ENCODE measurements at places on chromosomes 12 and 14.

DNA sequence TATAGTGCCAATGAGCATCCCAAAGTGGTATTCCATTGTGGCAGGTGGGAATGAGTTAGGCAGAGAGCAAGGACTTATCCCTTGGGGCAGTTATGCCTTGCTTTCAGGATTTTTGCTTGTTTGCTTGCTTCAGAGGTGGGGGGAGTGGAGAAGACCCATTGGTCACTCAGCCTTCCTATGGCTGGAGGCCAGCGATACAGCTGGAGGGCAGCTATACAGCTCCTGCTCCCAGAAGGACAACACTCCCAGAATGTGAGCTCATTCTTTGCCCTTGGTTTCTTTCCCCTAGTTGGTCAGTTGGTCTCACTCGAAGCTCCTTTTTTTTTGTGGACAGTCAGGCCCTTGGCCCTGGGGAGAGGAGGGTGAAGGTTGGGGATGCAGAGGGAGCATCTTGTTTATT lies 14.5 kb downstream of the KRT83 start:
- no peak for DNase-seq

GRCh38 chr14:74697543-74697942 lies 15.3 kb downstream of the AREL1 start:
- no peak for DNase-seq

- DNase-seq: no peak
Observed at GRCh38 chr14:83566567-83566966, 1963.4 kb upstream of the FLRT2 start.

DNA sequence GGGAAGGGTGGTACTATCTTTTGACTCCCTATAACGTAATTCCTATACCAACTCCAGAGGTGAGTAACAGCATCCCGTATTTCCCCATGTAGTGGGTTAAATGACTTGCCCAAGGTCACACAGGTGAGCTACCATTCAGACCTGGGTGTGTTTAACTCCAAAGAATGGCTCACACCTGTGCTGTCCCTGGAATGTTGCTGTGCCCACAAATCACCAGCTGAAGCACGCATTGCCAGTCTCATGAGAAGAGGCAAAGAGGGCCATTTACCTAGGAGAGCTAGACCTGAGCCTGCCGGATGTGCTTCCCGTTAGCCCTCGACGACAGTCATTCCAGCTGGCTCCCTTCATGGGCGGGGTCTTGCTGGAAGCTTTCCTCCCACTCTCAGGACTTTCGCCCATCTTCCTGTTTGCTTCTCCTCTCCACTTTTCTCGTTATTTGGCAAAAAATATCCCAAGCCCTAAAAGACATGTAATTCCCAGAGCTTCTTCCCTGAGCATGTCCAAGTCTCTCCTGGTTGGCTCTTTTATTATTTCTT lies 106.6 kb upstream of the VASH1 start:
- DNase-seq: no peak

- no peak for DNase-seq
Observed at GRCh38 chr12:83225806-83226205, 539.1 kb downstream of the TMTC2 start.

DNA sequence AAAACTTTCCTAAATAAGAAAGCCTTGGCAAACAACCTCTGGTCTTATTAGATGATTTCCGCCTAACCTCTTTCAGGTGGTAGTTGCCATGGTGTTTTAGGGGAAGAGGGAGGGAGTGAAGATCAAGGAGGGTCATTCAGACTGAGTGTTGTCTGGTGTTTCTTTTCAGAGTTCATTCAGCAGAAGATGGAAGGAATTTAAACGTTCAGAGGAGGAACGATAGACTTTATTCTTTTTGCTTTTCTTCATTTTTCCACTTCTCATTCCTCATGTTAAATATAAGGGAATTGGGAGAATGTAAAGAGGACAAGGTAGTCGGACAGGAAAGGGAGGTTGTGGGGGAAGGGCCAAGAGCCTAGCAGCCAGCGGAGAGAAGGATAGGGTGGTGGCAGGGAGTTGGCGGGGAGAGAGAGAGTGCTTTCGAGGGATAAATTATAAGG lies 17.4 kb upstream of the SALL2 start:
- peak; percentile 34 for DNase-seq

DNA sequence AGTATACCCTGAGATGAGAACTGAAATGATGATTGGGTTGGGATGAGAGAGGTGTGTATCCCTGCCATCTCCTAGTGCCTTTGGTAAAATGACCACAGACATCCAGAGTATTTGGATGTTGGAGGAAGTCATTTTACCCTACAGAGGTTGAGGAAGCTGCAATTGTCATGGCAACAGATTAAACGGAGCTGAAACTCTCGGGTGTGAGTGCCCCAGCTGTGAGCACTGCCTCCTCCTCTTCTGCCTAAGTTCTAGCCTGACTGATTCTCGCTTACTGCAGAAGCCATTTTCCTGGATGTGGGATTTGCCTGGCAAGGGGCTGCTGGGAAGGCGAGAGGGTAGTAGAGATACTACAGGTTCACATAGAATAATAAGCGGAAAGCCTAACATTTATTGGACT lies 10.3 kb upstream of the PPP4R4 start:
- DNase-seq: no peak

DNA sequence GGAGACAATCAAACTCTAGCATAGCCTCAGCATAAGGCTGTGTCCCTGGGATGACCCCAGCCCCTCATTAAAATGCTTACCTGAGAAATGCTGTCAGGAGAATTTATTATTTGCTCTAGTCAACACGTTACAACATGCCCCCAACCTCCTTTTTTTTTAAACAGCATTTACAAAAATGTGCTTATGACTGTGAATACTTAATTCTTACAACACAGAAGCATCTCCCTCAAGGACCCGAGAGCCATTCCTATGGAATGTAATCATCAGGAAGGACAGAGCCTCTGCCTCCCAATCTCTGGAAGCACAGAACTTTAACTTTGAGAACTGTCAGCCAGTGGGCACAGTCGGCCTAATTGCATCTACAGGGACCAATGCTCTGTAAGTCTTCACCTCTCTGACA lies 136.6 kb upstream of the OVCH1 start:
- DNase-seq: no peak

GRCh38 chr14:24542346-24542936 lies 33.6 kb downstream of the CTSG start:
- DNase-seq: no peak

DNA sequence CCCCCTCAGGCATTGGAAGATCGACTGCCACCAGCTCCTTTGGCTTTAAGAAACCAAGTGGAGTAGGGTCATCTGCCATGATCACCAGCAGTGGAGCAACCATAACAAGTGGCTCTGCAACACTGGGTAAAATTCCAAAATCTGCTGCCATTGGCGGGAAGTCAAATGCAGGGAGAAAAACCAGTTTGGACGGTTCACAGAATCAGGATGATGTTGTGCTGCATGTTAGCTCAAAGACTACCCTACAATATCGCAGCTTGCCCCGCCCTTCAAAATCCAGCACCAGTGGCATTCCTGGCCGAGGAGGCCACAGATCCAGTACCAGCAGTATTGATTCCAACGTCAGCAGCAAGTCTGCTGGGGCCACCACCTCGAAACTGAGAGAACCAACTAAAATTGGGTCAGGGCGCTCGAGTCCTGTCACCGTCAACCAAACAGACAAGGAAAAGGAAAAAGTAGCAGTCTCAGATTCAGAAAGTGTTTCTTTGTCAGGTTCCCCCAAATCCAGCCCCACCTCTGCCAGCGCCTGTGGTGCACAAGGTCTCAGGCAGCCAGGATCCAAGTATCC lies 288.7 kb downstream of the NAV3 start:
- no peak for DNase-seq

DNA sequence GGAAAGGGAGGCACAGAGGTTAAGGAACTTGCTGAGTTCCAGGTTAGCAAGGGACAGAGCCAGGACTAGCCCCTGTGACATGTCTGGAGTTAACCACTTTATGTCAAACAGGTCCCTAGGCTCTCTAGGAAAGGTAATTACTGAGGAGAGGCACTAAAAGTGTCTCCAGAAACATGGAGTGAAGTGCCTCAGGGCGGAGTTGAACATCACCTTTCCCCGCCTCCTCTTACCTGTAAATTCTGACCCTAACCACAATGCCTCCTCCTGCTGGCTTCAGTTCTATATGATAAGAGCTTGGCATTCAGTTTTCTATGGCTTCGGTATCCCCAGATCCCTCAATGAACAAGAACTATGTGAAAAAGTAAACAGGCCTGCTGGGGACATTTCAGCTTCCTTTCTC lies 18.1 kb downstream of the RPH3A start:
- DNase-seq: no peak

GRCh38 chr14:52086711-52087110 lies 17.9 kb upstream of the NID2 start:
- no peak for DNase-seq

DNA sequence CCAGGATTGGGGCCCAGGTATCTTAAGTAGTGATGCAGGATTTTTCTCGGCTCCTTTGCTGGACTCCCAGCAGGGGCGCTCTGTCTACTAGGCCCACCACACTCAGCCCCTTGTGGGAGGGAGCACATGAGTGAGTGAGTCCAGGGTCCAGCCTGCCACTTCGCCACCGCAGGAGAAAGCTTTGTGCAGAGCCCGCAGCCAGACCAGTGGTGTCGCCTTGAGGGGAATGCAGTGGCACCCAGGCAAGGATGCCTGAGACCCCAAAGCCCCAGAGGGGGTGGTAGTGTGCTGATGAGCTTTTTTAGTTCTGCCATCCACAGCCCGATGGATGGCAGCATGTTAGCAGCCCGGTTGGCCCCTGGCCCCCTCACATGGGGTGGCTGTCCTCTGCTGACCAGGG lies 5.4 kb upstream of the MRPS35 start:
- DNase-seq: no peak

GRCh38 chr12:78194448-78194847 lies 363.8 kb downstream of the NAV3 start:
- no peak for DNase-seq

- DNase-seq: no peak
Observed at GRCh38 chr12:98291828-98292227, 223.6 kb upstream of the TMPO start.

GRCh38 chr12:77766224-77766623 lies 64.5 kb upstream of the NAV3 start:
- DNase-seq: no peak

GRCh38 chr12:43206396-43206795 lies 345.6 kb downstream of the ADAMTS20 start:
- DNase-seq: no peak

DNA sequence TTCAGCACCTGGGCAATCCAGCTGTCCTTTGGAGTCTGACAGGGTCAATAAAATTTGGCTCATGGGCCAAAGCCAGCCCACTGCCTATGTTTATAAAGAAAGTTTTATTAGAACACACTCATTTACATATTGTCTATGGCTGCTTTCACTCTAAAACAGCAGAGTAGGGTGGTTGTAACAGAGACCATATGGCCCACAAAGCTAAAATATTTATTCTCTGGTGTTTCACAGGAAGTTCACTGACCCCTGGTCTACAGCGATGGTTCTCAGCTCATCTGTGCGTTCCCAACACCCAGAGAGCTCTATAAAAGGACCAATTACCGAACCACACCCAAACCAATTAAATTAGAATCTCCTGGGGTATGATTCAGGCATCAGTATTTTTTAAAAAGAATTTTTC lies 37.7 kb upstream of the RTRAF start:
- no peak for DNase-seq

DNA sequence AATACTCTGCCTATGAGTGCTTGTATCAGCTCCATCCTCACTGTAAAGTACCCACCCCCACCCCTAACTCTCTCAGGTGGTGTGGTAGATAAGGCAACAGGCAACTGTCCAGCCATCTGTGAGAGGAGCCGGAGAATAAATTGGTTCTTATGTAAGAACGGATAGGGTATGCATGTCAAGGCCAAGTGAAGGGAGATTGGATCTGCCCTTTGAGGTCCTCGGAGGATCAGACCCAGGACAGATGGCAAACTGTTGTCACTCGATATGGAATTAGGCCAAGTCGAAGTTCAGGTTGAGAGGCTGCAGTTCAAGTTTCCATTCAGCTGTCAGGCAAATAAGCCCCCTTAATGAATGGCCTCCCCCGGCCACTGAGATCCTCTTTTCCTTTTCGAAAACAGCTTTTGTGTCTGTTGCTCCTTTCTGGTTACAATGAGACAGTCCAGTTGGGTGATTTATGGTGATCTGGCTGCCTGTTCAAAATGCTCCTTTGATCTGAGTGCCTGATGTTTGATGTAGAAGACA lies 120.3 kb downstream of the VRK1 start:
- DNase-seq: no peak

DNA sequence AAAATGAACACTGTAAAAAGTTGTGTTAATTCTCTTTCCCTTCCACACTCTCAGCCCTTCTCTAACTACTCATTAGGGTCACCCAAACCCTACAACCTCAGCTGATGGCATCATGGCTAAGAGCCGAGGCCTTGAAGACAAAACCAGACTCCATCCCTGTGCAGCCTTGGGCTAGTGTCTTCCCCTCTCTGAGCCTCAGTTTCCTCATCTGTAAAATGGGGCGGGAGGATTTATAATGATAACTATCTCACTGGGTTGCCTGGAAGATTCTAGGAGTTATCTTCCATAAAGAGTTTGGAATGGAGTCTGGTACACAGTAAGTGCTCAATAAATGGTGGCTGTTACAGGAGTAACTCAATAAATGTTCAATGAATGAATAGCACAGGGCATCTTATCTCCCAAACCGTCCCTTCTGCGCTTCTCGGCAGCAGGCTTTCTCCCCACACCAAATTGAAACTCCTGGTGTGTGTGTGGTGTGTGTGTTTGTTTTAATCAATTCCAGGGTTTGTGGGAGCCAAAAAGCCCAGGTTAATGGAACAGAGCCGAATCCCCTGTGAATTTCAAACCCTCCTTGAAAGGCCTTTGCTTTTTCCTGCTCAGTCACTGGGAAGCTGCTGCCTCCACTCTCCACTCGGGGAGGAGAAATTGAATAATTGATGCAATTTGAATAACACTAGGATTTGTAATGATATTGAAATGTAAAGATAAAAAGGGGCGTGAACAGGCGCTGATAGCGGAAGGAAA lies 61.2 kb upstream of the FAM222A start:
- no peak for DNase-seq

GRCh38 chr12:53267999-53268629 lies at the start of gene ESPL1:
ESPL1 (plus strand) TSS chr12:53268299; CDS start chr12:53268767, 468 bp downstream.
- DNase-seq: peak; percentile 2

GRCh38 chr12:85509857-85510256 lies 229.8 kb downstream of the ALX1 start:
- no peak for DNase-seq

- no peak for DNase-seq
Observed at GRCh38 chr12:93789767-93790166, 112.6 kb downstream of the CRADD start.

DNA sequence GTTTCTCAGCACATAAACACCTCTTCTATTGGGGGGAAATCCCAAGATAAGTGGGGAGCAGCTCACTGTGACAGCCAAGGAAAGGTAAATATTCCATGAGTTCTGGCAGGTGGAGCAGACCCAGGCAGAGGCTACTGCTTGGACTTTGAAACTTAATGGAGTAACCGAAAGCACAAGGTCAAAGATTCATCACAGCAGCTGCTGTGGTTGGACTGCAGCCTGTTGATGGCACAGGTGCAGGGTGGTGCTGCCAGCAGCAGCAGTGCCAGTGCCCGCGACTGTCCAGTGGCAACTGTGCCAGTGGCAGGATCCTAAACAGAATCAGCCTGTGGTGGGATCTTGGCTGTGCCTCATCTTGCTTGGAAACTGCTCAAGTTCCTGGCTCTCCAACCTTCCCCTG lies 81.4 kb upstream of the ARID2 start:
- DNase-seq: peak; percentile 5

- no peak for DNase-seq
Observed at GRCh38 chr12:94636462-94637085, 13.8 kb downstream of the TMCC3 start.
